Testis (tissue), 5 donors: ENCODE measurements at places on chromosomes 2 and 18. TPM values are rescaled to one million over a fixed set of nuclear protein-coding genes. Genes with fewer than 3 reads are reported as not detected.

GRCh38 chr2:151827564-151828142 lies 568 bp downstream of the ARL5A start:
- peak; percentile 57 for DNase-seq

- DNase-seq: no peak
Observed at GRCh38 chr2:130370490-130370889, 14.6 kb downstream of the PTPN18 start.

DNA sequence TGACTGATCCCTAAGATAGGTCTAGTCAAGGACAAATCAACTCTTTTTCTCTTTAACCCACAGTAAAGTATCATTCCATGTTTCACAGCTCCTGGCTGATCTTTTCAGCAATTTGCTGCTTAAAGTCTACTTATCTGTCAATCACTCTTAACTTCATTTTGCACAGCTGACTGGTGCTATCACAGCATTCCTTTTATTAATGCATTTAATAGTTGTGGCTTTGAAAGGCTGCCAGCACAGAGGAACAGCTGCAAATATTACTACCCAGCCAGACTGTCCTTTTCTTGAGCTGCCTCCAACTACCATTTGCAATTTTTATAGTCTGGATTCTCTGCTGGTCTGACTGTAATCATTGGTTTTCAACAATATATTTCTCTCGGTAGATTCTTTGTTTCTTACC lies 303.5 kb downstream of the STK39 start:
- DNase-seq: no peak

- no peak for DNase-seq
Observed at GRCh38 chr2:53884883-53885282, 25.1 kb upstream of the GPR75 start.

GRCh38 chr2:96514521-96514920 lies 9.4 kb upstream of the NEURL3 start:
- no peak for DNase-seq

GRCh38 chr2:45851111-45851510 lies 199.6 kb downstream of the PRKCE start:
- no peak for DNase-seq

- DNase-seq: no peak
Observed at GRCh38 chr2:181352158-181352557, 105.0 kb upstream of the ITGA4 start.

DNA sequence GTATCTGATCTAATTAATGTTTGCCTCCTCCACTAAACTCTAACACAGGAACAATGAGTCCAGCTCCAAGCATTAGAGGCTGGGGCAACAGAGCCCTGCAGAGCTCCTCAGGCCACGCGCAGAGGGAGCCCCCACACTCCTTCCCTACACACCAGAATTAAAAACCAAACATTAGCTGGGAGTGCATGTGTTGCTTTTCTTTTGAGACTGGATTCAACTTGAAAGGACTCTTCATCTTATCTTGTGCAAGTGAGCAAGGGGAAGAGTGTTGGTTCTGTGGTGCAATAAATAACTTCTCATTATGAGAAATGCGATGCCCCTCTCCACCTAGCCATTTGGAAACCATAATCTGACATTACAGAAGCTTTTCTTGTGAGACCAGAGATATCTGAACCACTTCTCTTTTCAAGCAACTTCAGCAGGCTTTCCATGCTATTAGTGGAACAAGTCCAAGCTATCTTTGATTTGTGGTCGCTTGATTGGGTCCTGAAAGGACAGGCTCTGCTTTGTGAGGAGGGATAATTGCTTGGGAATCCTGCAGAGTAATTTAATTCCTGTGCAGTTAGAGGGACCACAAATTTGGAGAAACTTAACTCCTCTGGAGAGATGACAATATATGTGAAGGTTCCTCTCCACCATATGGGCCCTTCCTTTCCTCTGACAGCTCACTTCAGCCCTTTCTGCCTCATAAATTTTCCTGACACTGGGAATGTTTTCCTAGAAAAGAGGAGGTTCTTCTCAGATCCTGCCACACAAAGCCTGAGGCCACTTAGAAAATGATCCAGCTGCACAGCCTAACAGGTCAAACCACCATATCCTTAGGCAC lies 112.5 kb downstream of the ATL2 start:
- DNase-seq: no peak

DNA sequence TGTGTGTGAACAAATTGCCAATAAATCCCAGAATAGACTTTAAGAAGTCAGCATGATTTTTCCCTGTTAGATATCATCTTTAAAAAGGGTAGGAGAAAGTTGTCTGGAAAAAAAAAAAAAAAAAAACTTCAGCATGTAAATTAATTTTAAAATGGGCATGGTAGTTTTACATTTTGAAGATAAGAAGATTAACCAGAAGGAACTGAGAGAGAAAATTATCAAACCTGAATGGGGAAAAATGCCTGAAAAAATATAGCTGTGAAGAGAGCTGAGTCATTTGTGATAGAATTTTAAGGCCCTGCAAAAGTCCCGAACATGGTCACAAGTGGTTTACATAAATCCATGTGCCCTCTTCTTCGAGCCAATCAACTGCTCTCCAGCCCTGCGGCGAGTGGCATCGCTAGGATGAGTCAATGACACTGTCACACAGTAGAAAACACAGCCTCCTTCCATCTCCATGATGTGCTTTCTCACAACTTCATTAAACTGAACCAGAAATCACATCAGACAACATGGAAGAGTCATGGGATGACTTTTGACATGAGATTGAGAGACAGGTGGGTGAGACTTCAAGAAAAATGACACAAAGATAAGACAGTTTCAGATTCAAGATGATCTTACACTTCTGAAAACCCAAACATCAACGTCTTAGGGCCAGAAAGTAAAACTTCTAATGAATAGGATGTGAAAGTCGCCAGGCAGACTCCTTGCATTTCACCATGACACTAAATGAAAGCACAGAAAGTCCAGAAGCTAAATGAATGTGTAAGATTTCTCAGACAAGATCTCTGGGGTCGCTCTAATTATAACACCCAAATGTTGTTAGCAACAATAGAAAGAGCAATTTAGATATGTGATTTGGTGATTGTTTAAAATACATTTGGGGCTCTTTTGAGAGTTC lies 273.0 kb upstream of the ID2 start:
- no peak for DNase-seq

DNA sequence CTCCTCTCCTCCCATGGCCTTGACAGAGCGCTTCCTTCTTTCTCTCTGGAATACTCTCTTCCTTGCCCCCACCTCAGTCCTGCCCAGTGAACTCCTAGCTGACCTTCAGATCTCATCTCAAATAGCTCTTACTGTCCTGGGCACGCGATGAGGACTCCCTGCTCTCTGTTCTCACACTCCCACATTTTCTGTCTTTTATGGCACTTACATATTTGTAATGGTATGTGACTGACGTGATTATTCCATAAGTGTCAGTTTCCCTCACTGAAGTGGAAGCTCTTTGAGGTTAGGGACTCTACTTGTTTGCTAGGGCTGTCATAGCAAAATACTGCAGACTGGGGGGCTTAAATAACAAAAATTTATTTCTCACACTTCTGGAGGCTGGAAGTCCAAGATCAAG lies 1.7 kb upstream of the DYSF start:
- no peak for DNase-seq

DNA sequence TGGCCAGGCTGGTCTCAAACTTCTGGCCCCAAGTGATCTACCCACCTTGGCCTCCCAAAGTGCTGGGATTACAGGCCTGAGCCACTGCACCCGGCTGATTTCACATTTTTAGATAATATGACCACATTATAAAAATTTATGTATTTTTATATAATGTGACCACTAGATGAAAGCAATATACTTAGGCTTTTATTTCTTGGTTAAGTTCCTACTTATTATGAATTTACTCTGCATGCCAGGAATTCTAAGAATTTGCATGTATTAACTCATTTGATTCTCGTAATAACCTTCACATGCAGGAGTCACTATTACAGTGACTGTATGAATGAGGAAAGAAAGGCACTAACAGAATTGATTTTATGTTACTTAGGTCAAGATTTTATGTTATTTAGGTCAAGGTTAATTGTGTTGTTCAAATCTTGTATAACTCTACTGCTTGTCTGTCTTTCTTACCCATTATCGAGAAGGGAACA lies 25.6 kb upstream of the CASP8 start:
- DNase-seq: no peak

DNA sequence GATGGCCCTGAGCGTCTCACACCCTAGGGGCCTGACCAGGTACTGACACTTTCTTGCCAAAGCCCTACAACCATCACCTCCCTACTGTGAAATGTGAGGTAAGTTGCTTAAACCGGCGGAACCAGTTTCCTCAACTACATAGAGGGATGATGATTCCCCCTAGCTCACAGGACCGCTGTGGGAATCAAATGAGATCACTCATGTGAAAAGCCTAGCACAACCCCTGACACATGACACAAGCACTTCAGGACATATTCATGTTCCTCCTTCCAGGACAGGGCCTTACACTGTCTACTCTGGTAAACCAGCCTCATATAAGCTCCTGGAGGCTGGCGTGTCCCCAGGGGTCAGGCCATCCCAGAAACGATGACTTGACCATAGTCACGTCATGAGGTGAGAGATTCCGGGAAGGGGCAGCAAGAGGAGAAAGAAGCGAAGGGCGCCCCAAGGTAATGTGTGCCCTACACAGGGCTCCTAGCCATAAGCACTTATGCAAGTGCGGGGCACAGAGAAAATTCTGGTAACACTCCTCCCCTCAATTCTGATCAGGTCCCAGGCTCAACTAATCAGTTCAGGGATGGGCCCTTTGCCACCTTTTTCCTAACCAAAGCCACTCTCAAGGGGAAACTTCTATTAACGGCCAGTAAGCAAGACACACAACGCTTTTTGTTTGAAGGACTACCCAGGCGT lies 49.5 kb downstream of the C2orf42 start:
- DNase-seq: peak; percentile 62

GRCh38 chr2:187261705-187262104 lies 186.3 kb downstream of the CALCRL start:
- DNase-seq: no peak

DNA sequence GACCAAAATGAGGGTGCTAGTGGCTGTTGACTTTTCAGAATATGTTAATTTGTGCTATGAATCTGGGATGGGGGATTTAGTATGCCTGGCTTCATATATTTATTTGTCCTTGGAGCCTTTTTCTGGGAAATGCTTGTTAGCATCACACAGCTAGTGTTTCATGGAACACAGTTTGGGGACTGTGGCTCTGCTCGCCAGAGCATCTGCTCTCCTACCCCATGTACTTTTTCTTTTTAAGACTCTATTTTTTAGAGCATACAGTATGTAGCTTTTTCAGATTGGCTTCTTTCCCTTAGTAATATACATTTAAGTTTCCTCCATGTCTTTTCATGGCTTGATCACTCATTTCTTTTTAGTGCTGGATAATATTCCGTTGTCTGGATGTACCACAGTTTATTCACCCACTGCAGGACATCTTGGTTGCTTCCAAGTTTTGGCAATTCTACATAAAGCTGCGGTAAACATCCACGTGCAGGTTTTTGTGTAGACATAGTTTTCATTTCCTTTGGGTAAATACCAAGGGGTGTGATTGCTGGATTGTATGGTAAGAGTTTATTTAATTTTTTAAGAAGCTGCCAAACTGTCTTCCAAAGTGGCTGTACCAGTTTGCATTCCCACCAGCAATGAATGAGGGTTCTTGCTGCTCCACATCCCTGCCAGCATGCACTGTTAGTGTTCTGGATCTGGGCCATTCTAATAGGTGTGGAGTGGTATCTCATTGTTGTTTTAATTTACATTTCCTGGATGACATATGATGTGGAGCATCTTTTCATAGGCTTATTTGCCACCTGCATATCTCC lies 44.1 kb downstream of the EFR3B start:
- no peak for DNase-seq

GRCh38 chr2:15770606-15771005 lies 169.7 kb upstream of the MYCN start:
- no peak for DNase-seq

DNA sequence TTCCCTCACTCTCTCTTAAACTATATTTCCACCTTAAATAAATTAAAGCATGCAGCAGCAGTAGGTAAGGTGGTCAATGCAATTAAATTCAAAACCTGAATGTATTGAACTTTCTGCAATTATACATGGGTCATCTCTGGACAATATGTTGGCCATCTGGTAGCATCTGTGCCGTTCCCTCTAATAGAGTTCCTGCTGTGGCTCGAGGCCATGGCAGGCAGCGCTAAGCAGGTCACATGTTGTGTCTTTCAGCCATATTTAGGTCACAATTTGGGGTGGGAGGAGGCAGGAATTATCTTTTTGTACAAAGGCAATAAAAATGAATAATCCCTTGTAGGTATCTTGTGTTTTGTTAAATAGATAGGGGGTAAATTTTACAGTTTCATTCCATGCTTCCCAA lies 676.2 kb downstream of the ZEB2 start:
- no peak for DNase-seq

- DNase-seq: peak; percentile 31
Observed at GRCh38 chr2:166417669-166418068, 41.9 kb upstream of the SCN9A start.

- DNase-seq: peak; percentile 83
Observed at GRCh38 chr2:14872779-14873325, 240.3 kb downstream of the LRATD1 start.

GRCh38 chr18:11279461-11279860 lies 130.1 kb upstream of the PIEZO2 start:
- DNase-seq: no peak

DNA sequence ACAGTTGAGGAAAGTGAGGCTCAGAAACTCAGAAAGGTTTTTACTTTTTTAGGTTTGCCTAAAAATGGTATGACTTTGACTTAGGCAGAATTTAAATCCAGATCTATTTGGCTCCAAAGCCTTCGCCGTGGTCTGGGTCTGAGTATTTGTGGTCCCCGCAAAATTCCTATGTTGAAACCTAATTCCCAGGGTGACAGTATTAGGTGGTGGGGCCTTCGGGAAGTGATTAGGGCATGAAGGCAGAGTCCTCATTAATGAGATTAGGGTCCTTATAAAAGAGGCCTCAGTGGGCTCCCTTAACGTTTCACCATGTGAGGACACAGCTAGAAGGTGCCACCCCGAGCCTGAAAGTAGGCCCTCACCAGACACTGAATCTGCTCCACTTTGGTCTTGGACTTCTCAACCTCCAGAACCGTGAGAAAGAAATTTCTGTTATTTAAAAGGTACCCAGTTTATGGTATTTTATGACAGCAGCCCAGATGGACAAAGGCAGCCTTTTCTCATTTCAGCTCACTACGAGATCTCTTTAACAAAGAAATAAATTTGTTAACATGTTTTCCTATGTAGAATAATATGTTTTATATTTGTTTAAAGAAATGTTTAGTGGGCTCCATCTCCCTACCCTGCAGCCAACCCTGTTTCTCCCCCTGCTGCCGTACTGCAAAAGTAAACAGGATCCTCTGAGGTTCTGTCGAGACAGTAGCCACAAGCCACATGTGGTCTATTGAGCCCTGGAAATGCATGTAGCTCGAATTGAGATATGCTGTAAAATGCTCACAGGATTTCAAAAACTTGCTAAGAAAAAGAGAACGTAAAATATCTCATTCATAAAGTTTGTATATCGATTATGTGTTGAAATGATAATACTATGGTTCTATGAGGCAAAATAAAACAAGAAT lies 80.6 kb downstream of the MOGAT1 start:
- DNase-seq: no peak

Gene SCG2
- 0.31 TPM for total RNA-seq

Gene SLC8A1
- total RNA-seq: 3.2 TPM

Gene STK11IP
- 134 TPM for total RNA-seq

Gene PKP4
- total RNA-seq: 60.0 TPM
